ENCODE measurements at places on chromosomes 5 and 9.

DNA sequence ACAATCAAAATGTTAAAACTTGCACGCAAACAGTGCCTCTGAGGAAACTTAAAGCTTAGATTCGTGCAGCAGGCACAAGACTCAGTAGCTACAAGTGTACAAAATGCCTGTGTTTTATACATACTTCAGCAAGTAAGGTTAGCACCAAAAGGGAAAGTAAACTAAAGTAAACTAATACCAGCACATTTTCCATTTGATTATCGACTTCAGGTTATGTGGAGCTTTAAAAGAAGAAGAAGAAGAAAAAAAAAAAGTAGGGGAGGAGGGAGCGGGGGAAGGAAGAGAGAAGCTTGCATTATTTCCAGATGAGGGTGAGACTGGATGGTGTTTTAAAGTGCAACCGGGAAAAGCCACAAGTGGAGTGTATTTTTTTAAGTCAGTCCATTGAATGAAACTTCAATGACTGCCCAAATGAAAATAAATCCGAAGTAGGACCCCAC is 596 bp upstream of the ADAMTS6 start:
- DNase-seq = no peak

DNA sequence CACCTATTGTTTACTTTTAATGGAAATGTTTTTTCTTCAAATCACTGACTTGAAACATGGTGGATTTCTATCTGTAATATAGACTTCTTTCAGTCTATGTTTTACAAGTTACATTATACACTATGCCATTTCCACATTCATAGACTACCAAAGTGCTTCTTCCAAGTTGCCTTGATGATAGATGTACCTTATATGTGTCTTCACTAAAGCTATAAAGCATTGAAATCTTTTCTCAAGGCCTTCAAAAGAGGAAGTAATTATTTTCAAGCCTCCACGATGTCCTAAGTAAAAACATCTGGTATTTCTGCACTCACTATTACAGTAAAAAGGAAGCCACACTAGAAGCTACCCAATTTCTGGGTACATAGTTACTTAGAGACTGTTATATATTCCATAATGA is 113.3 kb downstream of the FGF10 start:
- DNase-seq = peak; percentile 9

- DNase-seq = no peak
Observed at GRCh38 chr9:116576386-116576785, 110.7 kb upstream of the TRIM32 start.

DNA sequence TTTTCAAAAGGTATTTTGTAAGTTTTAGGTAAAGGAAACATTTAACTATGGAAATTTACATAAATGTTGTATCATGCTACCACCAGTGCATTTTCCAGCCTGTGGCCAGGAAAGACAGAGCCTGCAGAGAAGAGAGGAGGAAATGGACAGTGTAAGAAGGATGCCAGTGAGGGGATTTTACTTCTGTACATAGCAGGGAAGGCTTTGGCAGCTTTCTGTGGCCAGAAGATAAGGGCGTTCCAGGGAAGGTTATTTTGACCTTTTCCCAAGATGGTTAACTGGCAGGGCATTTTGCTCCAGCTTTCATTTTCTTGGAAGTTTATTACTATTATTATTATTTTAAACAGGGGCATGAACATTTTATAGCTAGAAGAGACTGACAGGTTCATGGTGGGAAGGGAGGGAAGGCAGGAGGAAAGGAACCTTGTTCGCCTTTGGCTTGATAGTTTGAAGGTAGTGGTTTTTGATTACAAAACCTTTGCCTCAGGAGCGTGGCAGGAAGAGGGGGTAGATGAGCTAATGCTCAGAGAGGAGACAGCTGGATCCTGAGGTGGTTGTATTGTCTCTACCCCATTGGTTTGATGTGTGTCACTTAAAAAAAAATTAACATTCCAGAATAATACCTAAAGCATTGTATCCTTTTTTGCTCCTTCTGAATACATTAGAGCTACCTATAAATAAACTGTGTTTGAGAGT is 4.1 kb downstream of the ISOC1 start:
- no peak for DNase-seq

GRCh38 chr5:153153086-153153485 is 337.4 kb upstream of the GRIA1 start:
- no peak for DNase-seq

DNA sequence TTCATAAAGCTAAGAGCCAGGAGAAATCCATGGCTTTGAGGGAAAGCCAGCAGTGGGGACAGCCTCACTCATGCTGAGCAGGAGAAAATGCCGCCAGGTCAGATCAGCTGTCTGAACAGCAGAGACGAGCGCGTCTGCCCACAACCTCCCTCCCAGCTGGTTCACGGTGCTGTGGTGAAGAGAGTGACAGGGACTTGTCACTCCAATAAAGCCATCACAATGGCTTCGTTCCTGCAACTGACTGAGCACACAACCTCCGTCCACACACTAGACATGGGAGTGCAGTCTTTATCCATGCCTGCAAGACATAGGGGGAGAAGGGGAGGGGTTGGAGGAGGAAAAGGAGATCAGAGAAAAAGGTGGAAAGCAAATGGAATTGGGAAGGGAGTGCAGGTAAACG is 206.9 kb downstream of the GABBR2 start:
- DNase-seq = no peak

GRCh38 chr5:168365581-168366081 is 74.2 kb downstream of the WWC1 start:
- no peak for DNase-seq

DNA sequence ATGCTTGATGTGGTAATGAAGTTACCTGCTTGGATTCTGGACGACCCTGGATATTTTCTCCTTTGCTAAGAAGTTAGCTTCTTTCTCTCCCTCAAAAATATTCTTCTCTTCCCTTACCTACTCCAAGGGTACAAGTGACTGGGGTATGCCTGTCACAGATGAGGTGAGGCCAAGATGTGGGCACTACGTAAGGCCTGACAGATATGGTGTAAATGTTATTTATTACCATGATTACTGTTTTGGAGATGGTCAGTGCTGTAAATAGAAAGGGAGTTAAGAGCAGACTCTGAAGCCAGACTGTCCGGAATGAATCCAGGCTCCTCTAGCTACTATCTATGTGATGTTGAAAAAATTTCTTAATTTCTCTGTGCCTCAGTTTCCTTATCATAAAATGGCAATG is 1.1 kb upstream of the KIAA1958 start:
- DNase-seq = no peak

DNA sequence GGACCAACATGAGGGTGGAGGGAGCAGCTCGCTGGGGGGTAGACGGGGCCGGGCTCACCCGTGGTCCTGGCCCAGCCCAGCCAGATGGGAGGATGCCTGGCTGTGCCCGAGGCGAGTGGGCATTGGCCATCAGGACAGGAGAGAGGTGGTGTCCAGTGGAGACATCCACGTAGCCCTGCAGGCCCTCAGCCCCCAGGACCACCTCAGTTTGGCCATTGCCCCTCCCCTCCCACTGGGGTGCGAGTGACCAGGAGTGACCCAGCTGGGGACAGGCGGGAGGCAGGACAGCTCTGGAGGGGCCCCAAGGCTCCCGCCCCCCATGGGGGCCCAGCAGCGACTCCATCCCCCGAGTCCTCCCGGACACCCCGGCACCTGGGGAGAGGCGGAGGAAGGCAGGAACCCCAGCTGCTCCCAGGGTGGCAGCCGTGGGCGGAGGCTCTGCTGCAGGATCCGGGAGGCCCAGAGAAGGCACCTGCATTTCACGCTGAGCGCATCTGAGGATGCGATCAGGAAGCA is 8.3 kb downstream of the NOXA1 start:
- DNase-seq = no peak
